ENCODE measurements at places on chromosomes 2 and 18.

DNA sequence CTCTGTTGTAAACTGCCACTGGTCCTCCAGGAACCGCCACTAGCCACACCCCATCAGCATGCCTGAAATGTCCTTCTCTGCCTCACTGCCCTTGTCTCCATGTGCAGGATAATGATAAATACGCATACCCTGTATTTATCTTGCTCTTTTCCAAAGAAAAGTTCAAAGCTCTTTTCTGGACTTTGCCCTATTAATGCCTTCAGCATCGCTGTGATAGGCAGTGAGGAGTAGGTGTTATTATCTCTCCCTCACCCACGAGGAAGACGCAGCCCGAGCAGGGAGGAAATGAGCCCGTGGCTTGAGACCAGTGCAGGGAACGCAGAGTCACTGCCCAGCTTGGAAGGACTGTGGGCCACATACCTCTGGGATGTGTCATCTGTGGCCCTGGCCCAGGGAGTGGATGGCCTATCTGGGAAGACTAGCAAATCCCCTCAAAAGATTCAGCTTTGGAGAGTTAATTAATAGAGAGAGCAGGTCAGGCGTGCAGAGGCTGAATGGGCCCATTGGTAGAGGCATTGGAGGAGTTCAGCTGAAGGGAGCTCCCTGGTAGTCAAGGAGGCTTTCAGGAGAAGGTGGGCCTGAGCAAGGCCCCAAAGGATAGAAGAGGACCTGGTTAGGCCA lies 39.5 kb upstream of the MCFD2 start:
- DNase-seq = peak; percentile 89

GRCh38 chr2:172461591-172462372 lies 34.4 kb downstream of the ITGA6 start:
- peak; percentile 31 for DNase-seq

GRCh38 chr2:12217175-12217574 lies 470.7 kb downstream of the LPIN1 start:
- DNase-seq = no peak

DNA sequence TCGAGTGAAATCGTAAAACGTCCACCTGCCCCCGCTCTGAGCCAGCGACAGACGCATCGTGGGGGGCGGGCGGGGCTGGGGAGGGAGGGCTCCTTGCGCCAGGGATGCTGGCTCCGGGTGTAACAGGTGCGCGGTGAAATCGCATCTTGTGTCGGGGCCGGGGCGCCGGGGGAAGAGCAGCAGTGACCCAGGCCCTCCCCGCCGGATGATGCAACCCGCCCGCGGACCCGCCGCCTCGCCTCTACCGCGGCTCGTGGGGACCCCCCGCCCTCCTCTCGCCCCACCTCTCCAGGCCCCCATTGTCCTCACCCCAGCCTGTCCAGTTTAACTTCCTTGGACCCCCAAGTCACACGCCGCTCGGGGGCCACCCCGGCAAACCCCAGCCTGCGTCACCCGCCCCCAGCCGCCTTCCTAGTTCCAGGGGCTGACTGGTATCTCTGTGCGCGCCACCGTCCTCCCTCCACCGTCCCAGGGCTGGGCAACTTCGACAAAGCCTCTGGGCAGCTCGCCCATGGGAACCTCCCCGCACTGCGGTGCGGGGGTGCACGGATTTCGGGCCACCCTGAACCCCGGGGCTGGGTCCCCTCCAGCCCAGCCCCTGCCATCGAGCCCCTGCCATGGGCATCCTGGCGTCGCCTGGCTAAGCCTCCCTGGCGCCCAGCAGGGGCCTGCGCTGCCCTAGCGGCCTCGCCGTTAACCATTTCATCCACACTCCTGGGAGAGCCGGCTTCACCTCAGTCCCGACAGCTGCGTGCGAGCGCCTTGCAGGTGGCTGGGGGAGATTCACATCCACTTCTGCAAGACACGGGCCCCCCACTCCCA lies 799 bp upstream of the KIF1A start:
- DNase-seq = no peak

DNA sequence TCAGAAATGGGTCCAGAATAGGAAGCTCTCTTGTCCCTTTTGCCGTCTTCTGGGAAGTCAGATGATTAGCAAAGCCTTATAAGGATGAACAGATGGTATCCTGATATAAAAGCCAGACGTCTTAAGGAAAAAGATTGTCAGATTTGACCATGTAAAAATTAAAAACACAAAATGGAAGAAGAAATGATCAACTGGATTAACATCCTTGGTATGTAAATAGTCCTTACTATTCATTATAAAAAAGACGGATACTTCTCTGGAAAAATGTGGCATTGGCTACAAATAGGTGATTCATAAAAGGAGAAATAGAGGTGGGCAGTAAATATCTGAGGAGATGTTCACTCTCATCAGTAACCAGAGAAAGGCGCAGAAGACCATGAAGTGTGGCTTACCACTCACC lies 33.7 kb upstream of the SCLY start:
- peak; percentile 50 for DNase-seq

DNA sequence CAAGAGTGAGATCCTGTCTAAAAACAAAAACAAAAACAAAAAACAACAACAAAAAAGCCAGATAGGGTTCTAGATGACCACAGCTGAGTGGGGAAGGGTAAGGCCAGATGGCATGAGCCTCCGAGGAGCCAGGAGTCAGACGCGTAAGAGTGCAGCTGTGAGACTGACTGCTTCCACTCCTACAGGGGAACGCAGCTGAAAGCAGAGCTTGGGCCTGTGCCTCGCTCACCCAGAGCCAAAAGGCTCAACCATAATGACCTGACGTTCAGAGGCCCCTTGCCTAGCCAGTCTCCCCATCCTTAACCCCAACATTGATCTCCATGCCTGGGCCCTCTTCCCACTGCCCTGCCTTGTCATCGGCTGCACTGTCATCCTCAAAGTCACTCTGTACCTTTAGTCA lies 26.5 kb upstream of the NCL start:
- no peak for DNase-seq

GRCh38 chr18:32732165-32732564 lies 40.7 kb downstream of the KLHL14 start:
- no peak for DNase-seq

GRCh38 chr2:25582077-25582830 lies 91.1 kb downstream of the DTNB start:
- DNase-seq = no peak

DNA sequence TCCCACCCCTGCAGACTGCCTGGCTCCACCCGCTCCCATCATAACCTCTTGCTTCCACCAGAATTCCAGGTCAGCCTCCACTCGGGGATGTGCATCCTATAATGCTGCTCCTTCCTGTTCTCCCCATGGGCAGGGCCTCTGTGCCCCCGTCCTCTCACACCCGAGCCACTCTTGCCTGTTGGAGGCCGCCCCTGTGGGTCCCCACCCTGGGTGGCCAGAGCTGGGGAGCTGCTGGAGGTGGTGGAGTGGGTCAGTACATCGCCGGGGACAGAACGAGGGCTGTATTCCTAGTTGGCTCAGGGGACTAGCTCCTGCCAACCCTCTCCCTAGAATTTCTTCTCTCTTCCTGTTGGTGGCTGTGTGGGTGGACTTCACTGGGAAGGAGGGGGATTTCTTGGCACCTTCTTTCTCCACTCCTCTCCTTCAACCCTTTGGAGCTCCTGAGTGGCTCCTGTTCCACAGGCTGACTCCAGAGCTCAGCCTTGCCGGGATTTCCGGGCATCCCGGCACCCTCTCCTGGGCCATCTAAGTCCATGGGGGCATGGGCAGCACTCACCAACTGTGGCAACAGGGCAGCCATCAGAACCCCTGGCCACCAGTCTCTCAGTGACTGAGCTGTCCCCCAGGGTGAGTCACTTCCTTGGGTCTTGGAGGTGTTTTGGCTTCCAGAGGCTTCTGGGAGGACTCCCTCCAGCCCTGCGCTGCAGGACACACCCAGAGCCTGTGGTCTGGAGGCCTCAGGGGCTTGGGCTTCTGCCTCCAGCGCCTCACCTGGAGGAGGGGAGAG lies 88.2 kb upstream of the MCFD2 start:
- no peak for DNase-seq

GRCh38 chr2:22261165-22261564 lies 1123.8 kb upstream of the KLHL29 start:
- DNase-seq = no peak

- no peak for DNase-seq
Observed at GRCh38 chr2:16227811-16228462, 287.6 kb downstream of the MYCN start.

DNA sequence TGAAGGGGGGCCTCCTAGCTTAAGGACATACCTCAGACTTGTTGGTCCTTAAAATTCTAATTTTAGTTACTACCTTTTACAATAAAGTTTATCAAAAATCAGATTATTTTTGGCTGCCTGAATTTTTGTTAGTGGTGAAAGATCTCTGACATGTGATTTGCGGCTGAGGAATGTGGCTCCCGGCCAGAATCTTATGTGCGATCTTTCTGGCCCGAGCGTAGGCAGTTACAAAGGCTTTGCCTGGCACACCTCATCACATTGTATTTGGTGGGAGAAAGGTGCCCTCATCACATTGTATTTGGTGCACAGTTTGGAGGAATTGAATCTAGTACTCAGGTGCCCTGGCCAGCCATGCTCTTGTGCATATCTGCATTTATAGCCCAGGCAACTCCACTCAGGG lies 289.1 kb downstream of the GULP1 start:
- DNase-seq = peak; percentile 19

GRCh38 chr2:154381931-154382794 lies 316.3 kb upstream of the KCNJ3 start:
- DNase-seq = no peak

- peak; percentile 8 for DNase-seq
Observed at GRCh38 chr18:46596119-46596518, 60.9 kb downstream of the LOXHD1 start.

DNA sequence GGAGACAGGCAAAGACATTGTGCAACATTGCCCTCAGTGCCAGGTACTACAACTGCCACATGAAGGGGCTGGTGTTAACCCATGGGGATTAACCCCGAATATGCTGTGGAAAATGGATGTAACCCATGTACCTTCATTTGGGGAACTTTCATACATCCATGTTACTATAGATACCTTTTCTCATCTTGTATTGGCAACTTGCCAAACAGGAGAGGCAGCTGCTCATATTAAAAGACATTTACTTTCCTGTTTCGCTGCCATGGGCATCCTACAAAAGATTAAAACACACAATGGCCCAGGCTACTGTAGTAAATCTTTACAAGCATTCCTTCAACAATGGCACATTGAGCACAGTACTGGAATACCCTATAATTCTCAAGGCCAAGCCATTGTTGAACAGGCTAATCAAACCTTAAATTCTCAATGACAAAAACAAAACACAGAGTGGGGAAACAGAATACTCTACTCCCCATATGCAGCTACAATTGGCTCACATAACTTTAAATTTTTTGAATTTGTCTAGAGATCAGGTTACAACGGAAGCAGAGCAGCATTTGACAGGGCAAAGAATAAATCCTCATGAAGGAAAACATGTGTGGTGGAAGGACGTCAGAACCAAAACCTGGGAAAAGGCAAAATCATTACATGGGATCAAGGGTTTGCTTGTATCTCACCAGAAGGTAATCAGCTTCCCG lies 1723.5 kb upstream of the LRRTM1 start:
- DNase-seq = no peak

DNA sequence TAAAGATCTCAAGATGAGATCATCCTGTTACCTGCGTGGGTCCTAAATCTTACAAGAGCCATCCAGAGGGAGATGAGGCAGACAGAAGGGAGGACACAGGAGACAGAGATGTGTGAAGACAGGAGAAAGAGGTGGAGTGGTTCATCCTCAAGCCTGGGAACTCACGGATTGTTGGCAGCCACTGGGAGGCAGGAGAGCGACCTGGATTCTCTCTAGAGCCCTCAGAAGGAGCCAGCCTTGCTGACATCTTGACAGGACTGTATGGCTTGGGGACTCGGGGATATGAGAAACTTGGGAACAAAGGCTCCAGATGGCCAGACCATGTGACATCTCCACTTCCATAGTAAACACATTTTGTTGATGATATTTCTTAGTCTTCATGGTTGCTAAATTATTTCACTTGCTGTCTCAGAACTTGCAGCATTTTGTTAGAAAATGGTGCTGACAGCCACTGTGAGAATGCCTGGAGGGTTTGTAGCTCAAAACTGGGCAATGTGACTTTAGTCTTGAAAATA lies 57.8 kb upstream of the MC2R start:
- DNase-seq = no peak

- no peak for DNase-seq
Observed at GRCh38 chr2:192534072-192534471, 339.3 kb upstream of the TMEFF2 start.

GRCh38 chr2:219886615-219887014 lies 259.2 kb downstream of the SLC4A3 start:
- DNase-seq = no peak

GRCh38 chr18:55220523-55220922 lies 261.3 kb upstream of the CCDC68 start:
- no peak for DNase-seq

DNA sequence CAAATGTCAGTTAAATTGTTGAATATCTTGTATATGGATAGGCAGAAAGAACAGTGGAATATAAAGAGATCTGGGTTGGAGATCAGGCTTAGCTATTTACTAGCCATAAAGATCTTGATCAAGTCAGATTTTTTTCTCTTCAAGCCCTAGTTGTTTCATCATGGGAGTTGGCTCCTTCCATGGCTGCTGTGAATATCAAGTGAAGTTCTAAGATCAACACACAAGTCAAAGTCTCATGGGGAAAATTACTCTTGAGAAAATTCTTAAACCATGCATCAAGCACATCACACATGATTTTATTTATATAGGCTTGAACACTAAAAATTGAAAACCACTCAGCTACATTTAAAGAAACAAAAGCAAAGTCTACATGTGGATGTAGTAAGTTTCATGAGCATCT lies 79.8 kb downstream of the C1D start:
- peak; percentile 65 for DNase-seq

Data from fibroblast of upper back skin (primary cell).